ENCODE measurements at places on chromosomes 2 and 18.

GRCh38 chr18:41226186-41226585 is 728.8 kb upstream of the PIK3C3 start:
- DNase-seq = no peak

DNA sequence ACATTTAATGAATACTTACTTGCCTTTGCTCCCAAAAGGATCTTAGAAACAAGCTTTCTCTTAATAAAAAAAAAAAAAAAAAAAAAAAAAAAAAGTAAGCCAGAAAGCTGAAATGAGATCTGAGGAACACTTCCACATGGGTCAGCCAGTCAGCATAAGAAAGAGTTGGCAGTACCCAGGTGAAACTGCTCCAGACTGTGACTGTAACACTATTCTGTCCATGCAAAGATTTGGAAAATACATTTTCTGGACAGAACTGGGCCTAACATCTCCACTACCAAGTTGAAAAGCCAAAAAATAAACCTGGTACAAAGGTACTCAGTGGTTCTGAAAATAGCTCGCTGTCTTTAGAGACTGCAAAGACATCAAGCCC is 135.7 kb downstream of the THADA start:
- no peak for DNase-seq

DNA sequence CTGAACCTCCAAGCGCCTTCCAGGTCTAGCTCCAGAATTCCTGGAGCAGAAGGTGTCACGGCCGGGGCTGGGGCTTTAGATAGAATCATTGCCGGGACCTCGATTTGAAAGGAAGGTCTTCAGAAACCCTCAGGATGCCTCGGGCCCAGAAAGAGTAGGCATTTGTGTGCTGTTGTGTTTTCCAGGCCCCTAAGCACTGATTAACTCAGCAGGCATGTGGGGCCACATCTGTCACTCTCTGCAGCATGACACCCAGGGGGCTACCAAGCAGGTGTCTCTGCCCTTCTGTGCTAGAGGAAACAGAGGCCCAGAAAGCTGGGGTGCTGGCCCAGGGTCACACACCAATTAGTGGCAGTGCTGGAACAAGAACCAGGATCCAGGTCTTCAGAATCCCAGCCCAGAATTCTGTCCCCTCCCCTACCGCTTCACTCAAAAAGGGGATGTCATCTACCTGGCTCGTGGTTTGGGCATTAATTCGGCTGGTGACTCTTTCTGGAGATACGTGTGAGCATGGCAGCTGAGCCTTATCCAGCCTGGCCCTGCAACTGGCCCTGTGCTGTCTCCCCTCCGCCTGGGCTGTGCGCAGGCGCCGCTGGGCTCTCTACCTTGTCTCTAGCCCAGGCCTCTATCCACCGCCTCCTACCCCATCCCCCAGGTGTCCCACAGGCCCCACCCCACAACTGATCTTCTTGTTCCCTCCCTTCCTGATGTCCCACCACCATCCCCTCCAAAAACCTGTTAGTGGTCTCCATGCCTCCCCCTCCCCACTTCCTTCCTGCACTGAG is 245.4 kb downstream of the ATAD2B start:
- DNase-seq = no peak

DNA sequence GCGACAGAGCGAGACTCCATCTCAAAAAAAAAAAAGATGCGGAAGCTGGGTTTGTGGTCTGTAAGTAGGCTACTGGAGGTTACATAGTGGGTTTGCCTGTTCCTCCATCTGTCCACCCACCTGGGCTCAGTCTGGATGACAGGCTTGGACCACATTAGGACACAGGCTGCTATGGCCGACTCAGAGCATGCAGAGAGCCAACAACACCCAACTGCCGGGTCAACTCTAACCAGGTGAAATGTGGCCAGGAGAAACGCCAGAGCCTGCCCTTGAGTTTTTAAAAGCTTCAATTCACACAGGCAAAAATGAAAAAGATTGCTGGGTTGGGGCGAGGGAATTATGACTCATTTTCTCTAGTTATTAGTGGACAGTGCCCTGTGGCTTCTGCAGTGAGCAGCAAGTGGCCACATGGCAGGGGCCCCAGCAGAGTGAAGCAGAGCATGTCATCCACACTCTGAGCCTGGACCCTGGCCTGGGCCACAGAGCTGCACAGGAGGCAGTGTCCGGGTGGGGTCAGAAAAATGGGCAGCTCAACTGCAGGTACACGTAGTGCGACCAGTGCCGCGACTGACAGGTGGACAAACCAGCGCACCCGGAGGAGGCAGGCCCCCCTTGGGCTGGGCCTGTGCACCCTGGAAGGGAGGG is 67.4 kb downstream of the BIN1 start:
- no peak for DNase-seq

DNA sequence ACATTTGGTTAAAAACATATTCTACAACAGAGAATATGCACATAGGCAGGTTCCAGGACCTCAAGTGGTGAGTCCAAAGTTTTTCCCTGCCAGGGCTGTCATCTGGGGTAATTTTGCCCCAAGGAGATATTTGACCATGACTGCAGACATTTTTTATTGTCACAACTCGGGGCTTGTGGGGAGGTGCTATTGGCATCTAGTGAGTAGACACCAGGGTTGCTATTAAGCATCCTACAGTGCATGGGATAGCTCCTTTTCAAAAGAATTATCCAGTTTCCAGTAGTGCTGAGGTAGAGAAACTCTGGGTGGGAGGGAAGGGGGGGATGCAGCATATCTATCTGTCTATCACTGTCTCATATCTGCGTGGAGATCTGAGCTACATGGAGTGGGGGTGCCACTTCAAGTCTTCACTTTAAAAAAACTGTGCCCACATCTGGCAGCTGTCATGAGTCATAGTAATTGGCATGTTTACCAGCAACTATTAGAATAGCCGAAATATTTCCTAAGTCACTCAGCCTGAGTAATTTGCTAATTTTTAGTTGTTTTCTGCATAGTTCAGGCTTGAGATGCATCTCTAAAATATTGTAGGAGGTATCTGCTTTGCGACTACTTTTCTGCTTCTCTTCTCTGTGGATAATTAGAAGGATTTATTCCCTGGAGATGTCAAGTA is 254.0 kb upstream of the RBMS1 start:
- DNase-seq = peak; percentile 54

GRCh38 chr2:96507957-96508520 is 2.9 kb upstream of the NEURL3 start:
- DNase-seq = peak; percentile 90

GRCh38 chr18:26286008-26286407 is 59.8 kb downstream of the TAF4B start:
- DNase-seq = no peak

DNA sequence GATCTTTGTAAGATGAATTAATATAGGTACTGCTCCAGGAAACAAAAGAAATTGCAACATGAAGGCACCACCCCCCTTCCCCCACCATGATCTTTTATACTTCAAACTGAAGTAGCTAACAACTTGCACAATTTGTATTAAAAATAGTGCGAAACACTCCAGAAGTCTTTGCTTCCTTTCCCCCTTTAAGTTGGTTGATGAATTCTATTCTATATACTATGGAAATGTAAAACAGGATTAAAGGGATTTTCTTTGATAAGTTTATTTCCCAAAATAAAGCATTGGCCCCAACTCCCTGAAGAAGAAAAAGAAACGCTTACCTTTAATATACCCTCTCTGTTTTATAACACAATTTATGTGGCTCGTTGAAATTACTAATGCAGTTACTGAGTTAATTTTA is 227.1 kb downstream of the ARHGAP15 start:
- DNase-seq = no peak

DNA sequence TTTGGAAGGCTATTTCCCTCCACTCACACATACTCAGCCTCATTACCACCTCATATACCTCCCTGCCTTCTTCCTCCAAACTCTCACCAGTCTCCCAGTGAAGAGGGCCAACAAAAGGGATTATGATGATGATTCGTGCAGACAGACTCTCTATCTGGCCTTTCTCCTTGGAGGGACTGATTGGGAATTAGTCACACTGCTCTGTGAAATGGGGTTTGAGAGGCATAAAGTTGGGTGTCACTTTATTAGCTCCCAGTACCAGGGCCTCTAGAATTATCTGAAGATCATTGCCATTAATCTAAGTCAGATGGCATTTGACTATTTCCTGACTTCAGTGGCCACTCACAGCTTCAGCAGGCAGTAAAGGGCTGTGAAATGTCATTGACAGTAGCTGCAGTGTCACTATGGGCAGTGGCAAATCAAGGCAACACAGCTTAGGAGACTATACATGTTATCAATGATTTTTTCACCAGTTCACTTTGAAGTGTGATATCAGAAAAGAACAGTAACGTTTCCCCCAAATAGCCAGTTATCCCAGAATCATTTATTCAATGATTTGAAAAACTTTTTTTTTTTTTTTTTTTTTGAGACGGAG is 17.4 kb downstream of the CNRIP1 start:
- DNase-seq = no peak

GRCh38 chr18:56319953-56320352 is 318.4 kb downstream of the TXNL1 start:
- no peak for DNase-seq

- DNase-seq = no peak
These were observed 4.0 kb downstream of the TMEM200C start for GRCh38 chr18:5891184-5891853.

GRCh38 chr2:55153584-55154299 is 78.4 kb downstream of the CLHC1 start:
- DNase-seq = no peak

- DNase-seq = no peak
These were observed 42.3 kb downstream of the ATP9B start for GRCh38 chr18:79111483-79111882.

- DNase-seq = no peak
These were observed 30.1 kb upstream of the CEP68 start for GRCh38 chr2:65026154-65026553.

GRCh38 chr2:12674644-12675328 is 42.0 kb upstream of the TRIB2 start:
- no peak for DNase-seq

DNA sequence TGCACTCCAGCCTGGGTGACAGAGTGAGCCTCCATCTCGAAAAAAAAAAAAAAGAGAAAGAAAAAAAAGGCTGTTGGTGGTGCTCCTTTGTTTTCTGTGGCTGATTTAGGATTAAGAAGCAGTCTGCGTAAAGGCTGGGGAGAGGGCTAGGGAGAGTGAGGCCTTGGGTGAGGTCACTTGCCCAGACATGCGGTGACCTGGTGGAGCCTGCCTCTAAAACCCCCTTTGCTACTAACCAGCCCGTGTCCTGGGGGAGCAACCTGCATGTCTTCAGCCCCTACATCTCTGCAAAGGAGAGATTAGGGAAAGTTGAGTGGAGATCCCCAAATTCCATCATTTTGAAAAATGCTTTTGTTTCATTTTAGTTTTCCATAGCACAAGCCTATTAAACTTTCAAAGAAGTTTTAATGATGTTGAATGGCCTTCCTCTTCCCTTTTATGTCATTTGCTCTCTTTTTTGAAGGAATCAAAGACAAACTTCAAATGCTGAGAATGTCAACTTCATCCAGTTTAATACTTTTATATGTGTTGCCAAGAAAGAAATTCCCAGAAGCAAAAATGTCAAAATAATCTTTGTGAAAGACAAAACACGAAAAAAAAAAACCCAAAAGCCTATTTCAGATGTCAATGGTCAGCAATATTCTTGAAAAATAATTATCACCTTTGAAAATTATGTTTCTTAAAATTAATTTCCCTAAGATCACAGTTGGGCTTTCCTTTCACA is 38.9 kb upstream of the RALBP1 start:
- DNase-seq = no peak

DNA sequence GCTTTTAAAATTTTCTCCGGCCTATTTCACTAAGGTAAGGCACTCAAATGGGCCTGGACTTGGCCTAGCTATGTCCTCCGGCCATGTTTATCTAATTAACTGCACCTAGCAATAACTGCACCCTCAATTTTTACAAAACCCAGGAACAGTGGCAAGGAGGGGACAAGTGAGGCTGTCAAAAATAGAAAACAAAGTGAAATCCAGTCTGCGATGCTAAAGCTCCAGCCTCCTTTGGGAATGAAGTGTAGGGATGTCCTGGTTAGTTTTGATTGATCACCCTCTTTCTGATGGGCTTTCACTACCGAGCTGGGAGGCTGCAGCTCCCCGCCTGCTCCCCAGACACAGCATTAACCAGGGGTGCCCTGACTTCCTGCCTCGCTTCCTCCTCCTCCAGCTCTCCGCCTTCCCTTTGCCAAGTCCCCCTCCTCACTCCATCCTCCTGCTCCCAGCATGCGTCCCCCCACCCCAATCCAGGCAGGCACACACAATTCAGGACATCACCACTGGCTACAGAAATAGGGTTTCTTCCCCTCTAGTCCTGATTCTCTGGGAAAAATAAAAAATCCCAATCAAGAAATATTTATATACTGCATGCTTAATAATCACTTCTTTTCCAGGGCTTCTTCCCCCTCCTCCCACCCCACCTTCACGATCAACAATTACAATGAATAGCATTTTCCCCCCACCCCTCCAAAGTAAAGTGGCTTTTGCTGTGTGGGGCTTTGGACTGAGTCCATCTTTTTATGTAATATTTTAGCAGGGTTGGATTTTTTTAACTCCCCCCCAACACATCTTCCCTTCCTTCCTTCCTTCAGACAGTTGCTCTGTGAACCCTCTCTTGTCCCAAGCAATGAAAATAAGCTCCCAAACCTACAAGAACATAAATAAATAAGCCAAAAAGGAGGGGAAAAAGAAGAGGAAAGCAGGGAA is 3.3 kb upstream of the POU3F3 start:
- no peak for DNase-seq

GRCh38 chr18:25453556-25454269 is 101.7 kb upstream of the ZNF521 start:
- DNase-seq = peak; percentile 38

- no peak for DNase-seq
These were observed 14.3 kb downstream of the RBMS1 start for GRCh38 chr2:160479269-160479668.

- peak; percentile 35 for DNase-seq
These were observed 84.2 kb downstream of the SOCS6 start for GRCh38 chr18:70373042-70373519.

DNA sequence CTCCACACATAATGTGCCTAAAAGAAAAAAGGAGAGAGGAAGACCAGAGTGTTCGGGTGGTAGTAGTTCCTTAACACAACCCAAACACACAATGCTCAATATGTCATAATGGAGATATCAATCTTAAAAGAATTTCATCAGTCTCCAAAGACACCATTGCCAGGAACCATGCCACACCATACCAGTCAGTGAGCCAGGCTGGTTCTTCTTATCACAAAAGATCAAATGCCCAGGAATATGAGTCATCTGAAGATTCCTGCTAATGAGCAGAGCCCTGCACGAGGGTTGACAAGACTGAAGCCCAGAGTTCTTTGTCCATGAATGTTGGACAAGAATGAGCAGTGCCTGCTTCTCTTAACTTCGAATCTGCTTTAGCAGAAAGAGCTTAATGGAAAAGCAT is 262.3 kb downstream of the ZNF516 start:
- DNase-seq = no peak

All from urothelium cell line (cell line).